ENCODE measurements at places on chromosomes 7 and 10.
A peak's percentile ranks its signal among the peaks of the same experiment; 100 is the strongest.

DNA sequence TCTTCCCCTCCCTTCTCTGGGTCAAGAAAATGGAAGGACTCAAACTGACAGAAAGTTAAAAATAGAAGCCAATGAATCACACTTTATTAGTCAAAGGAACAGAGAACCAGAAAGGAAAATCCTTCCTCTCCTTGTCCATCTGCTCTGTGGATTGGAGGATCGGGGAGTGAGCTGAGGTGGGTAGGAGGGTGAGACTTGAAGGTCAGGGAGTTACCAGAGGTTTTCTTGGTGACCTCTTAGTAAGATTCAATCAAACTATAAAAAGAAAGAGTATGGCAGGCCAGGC is 12.2 kb downstream of the TLX1 start:
- DNase-seq, result no peak

DNA sequence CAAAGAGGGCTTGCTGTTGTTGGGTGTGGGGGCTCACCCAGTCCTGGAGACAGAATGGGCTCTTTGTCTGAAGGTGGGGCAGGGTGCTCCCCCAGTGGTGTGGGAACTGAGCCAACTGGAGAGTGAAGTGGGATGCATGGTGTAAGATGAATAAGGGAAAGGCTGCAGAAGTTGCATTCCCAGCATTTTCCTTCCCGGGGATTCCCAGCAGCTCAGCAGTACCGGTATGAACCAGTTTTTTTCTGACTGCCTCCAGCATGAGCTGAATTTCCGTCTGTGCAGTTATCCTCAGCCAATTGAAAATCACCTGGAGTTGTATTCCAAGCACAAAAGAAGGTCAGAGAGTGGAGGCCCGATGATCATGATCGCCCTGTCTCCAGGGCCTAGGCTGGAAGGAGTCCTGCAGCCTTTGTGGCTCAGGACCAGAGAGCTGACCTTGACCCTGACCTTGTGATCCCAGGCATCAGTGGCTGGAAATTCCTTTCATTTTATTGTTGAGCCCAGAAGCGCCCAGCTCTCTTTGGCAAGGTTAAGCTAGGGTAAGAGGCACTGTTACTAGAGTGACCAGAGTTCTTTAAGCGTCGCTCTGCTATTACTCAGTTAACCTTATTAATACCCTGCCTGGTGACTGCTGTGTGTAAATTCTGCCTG is 33.4 kb downstream of the OGDH start:
- DNase-seq, result no peak

GRCh38 chr7:70266186-70266585 is 667.9 kb downstream of the AUTS2 start:
- DNase-seq, result no peak

DNA sequence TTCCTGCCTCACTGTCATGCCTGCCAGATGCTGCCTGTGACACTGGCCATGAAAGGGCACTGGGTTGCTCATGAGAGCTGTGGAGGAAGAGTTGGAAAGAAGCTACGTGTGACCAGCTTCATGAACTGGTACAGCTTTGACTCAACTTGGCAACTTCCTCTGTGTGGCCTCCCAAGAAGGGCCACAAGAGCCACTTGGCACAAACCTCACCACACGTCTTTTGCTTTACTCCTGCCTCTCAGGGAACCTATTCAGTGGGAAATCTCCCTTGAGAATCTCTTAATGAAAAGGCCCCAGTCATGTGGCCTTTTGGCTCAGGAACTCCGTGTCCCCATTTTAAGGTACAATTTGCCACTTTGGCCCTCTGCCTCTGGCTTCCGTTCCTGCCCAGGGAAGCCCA is 54.5 kb downstream of the FRMD4A start:
- no peak for DNase-seq

DNA sequence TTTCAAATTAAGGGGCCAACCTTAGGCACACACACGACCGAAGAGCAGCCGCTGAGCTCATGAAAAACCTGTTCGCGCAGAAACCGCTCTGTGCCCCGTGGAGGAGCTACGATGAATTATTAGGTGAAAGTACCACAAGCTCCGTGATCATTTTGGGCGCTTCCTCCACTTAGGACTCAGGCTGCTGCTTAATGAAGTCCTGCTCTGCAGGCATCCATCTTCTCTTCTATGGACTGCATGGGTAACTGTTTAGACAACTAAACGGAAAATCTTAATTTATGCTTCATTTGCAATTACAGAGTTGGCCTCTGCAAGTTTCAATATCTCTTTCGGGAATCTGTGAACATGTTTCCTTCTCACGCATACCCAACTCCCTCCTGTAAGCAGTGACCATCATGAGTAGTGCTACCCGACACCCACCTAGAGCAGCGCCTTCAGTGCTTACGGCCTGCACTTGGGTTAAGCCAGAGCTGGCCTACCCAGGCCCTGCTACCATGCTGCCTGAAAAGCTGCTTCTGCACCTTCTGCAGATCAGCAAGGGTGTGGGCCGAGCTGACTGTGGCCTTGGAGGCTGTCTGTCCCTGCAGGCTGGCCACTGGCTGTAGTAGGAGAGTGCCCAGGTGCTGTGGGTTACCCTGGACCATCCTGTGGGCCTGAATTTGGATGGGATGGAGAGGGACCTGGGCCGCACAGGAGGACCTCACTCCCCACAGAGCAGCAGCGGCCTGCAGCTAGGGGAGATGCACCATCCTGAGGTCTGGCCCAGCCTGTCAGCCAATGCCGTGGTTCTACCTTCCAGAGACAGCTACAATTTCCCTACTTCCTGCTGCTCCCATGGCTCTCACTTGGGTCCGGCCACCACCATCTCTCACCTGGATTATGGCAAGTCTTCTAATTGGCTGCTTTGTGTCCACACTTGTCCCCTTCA is 36.0 kb downstream of the GNA12 start:
- no peak for DNase-seq

GRCh38 chr10:93039721-93040120 is 20.9 kb upstream of the CYP26C1 start:
- DNase-seq, result no peak

DNA sequence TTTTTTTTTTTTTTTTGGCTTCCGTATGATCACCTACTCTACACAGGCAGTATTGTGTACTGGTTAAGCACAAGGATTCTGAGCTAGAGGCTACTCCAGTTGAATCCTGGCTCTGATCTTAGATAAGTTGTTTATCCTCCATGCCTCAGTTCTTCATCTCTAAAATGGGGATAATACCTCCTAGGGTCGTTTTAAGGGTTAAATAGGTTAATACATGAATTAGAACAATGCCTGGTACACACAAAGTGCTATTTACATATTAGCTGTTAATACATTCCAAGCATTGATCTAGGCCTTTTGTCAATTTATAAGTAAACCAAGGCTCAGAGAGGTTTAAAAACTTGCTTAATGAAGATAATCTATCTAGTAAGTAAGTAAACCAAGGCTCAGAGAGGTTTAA is 59.0 kb downstream of the ST7 start:
- DNase-seq, result no peak

- no peak for DNase-seq
Measured at GRCh38 chr7:43054052-43054722, 58.3 kb upstream of the HECW1 start.

GRCh38 chr10:12403119-12403518 is 53.8 kb downstream of the CAMK1D start:
- DNase-seq, result no peak

- DNase-seq, result no peak
Measured at GRCh38 chr10:119775529-119775928, 49.7 kb downstream of the INPP5F start.

GRCh38 chr7:30911561-30911969 is at the start of gene AQP1:
AQP1 (plus strand) TSS chr7:30911853; CDS start chr7:30911910, 57 bp downstream.
- DNase-seq, result peak; percentile 91

All from left lung (tissue), 14 donors.